Caki2 (cell line): ENCODE measurements at places on chromosomes 7 and 10.

- DNase-seq = no peak
Observed at GRCh38 chr7:156368053-156368843, 272.3 kb upstream of the RNF32 start.

- DNase-seq = no peak
Observed at GRCh38 chr7:48053736-48054135, 18.4 kb downstream of the C7orf57 start.

GRCh38 chr7:148865283-148865682, 18.8 kb downstream of the EZH2 start:
- DNase-seq = no peak

DNA sequence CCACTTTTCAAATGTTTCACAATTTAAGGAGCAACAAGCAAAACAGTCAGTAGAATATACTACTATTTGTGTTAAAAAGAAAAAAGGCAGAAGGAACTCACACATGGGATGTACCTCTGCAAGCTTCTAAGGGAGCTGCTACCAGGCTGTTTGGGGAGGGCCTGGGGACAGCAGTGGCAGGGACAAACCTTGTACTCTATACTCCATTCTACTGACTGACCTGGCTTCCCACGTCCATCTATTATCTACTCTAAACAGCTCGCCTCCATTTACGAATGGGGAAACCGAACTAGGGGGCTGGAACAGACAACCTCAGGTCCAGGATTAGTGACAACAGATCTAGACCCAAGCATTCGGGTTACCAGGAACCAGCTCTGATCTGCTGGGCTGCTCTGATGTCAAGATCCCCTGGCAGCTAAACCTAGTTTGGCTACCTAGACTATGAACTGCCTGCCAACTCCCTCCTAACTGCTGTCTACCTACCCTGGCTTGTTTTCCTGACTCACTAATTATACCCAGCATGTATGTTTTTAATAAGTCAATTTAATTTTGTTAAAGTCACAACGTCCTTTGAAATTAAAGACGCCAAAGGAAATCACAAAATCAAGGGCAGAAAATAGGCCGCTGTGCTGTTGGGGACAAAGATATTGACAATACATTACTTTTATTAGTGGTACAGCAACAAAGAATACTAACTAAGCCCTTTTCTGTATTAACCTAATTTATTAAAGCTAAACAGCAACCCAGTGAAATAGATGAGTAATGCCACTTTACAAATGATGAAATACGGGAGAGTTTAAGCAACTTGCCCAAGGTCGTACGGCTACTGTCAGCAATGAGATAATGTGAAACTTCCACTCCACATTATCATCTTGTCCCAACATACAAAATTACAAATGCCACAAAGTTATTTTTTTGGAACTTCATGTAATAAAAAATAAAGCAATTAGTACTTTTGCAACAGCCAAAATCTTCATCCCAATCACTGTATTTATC, 5.3 kb downstream of the PSAP start:
- DNase-seq = no peak

- DNase-seq = peak; percentile 76
Observed at GRCh38 chr10:70145666-70146488, 623 bp downstream of the TYSND1 start.

GRCh38 chr10:32149252-32149955, 93.2 kb upstream of the KIF5B start:
- peak; percentile 47 for DNase-seq

DNA sequence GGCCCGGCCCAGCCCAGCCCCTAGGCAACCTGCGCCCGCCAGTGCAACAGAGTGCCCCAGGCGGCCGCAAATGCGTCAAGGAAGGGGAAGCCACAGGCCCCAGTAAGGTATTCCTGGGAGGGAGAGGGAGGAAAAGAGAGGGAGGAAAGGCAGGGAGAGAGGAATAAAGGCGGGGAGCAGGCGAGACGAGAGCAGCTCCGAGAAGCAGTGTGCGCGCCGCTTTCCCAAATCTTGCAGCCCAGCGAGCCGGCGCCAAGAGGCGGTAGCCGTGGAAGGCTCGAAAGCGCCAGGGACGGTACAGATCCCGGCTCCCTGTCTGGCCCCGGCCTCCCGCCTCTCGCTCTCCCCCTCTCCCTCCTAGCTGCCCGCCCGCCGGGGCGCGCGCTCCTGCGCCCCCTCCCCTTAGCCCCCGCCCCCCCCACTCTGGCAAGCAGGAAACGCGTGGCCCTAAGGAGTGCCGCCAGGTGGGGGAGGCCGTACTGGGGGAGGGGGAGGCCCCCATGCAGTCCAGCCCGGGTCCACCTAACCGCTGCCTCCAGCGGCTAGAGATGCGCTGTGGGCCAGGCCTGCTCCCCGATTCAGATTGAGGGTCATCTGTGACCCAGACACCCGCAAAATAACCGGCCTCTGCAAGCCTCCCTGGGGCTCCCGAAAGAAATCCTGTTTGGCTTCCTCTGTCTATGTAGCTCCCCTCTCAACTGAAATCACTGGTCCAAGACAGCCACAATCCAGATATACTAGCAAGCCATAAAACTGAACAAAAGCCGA, 4.3 kb downstream of the HOXA10 start:
- DNase-seq = peak; percentile 71

- DNase-seq = no peak
Observed at GRCh38 chr7:142754681-142755575, 5.7 kb downstream of the PRSS1 start.

DNA sequence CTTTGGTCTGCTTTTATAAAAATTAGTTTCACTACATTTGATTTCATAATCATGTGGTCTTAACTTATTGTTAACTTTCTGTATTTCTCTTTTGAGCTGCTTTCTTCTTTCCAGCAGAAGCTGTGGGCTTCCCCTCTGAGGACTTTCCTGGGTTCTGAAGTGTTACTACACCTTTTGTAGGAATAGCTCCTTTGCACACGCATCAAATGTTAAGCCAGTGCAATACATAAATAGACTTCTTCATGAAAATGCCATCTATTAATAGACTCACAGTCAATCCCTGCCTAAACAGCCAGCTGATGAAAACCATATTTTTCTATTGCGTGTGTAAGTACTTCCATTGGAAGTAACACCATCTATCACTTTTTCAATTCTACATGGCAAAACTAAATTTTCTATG, 1.5 kb downstream of the ABCB4 start:
- no peak for DNase-seq
